ENCODE measurements at places on chromosomes 1 and 21.
A peak's percentile ranks its signal among the peaks of the same experiment; 100 is the strongest.

GRCh38 chr1:201916649-201917249 lies 28.1 kb downstream of the SHISA4 start:
- DNase-seq = peak; percentile 83

DNA sequence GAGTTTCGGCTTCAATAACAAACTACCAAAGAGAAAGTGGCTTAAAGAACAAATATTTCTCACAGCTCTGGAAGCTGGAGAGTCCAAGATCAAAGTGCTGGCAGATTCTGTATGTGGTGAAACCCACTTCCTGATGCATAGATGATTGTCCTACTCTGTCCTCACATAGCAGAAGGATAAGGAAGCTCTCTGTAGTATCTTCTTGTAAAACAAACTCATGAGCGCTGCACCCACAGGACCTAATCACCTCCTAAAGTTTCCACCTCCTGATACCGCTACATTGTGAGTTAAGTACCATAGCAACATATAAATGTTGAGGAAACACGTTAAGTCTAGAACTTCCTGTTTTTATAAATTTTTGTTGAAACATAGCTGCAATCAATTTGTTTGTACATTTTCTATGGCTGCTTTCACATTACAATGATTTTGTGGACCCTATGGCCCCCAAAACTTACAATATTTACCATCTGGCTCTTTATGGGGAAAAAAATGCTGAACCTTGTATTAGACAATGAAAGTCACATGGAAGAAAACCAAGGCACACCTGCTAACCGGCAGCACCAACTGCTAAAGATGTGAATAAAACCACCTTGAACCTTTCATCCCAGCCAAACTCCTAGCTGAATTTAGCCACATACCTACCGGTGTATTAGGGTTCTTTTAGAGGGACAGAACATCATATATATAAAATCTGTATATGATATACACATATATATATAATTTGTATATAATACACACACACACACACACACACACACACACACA lies 1423.4 kb downstream of the NCAM2 start:
- DNase-seq = no peak

GRCh38 chr1:205942631-205943159 lies 561 bp downstream of the SLC26A9 start:
- no peak for DNase-seq

GRCh38 chr1:64675718-64676345 lies 69.0 kb upstream of the RAVER2 start:
- DNase-seq = peak; percentile 10

DNA sequence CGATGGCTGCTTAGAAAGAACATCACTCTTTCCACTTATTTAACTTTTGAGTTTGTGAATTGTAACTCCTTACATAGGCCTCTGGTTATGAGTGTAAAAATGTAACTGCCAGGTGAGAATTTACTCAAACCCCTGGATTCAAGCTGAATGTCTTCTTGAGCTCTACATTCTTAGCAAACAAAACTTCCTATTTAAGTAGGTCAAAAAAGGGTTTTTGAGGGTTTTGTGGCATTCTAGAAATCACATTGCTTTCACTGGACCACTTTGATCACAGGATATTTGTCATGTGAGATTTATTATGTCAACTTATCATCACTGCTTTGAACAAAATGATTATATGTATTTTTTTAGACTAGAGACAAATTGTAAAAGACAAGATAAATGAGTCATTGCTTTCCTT lies 5.7 kb downstream of the IL23R start:
- DNase-seq = no peak

GRCh38 chr1:106584676-106585075 lies 471.8 kb upstream of the PRMT6 start:
- DNase-seq = no peak

All from H54 (cell line).